ENCODE measurements at places on chromosomes 5 and 9. TPM values are rescaled to one million over a fixed set of nuclear protein-coding genes. Genes with fewer than 3 reads are reported as not detected.
A peak's percentile ranks its signal among the peaks of the same experiment; 100 is the strongest.

GRCh38 chr9:105447814-105448812, at the start of gene FSD1L:
FSD1L (plus strand) TSS chr9:105448034; CDS start chr9:105448221, 187 bp downstream.
- DNase-seq: peak; percentile 97
- H3K36me3 ChIP-seq: no peaks in the 10 kb centered on the region
- H3K27ac ChIP-seq: peak within 1 kb of the TSS; percentile 65
- no peaks in the 10 kb centered on the region for H3K27me3 ChIP-seq
- H3K4me1 ChIP-seq: peaks cover 10% of the 10 kb centered on the region

DNA sequence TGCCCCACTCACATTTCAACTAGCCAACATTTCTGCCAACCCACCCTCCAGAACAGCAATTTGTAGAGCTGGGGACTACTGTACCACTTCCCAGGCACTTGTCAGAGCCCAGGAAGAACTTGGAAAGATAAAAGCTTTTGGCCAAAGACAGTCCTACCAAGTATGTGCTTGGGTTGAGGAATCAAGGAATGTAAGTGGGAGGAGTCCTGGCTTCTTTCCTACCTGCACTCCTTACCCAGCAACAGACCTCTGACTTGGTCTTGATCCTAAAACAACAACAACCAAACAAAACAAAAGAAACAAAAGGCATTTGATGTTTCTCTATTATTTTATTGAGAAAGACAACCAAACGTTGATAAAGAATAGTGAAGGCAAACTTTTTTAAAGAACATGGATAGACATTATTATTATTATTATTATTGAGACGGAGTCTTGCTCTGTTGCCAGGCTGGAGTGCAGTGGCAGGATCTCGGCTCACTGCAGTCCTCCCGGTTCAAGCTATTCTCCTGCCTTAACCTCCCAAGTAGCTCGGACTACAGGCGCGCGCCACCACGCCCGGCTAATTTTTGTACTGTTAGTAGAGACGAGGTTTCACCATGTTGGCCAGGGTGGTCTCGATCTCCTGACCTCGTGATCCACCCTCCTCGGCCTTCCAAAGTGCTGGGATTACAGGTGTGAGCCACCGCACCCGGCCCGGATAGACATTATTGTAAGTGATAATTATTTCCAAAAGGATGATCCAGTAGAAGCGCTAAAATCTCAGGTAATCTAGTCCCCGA, 33.5 kb downstream of the ANXA2R start:
- H3K36me3 ChIP-seq: no peaks in the 10 kb centered on the region
- no peak for DNase-seq
- H3K4me1 ChIP-seq: peaks cover 4% of the 10 kb centered on the region
- peaks cover 46% of the 10 kb centered on the region for H3K27me3 ChIP-seq

GRCh38 chr5:172724242-172725183, 46.5 kb downstream of the DUSP1 start:
- no peak for DNase-seq
- H3K4me3 ChIP-seq: no peak overlapping the region
- H3K4me1 ChIP-seq: peaks cover 32% of the 10 kb centered on the region
- no peak overlapping the region for H3K27ac ChIP-seq
- H3K27me3 ChIP-seq: no peaks in the 10 kb centered on the region
- H3K36me3 ChIP-seq: no peaks in the 10 kb centered on the region

- no peak overlapping the region for H3K4me3 ChIP-seq
- no peaks in the 10 kb centered on the region for H3K4me1 ChIP-seq
- no peak for DNase-seq
- H3K27ac ChIP-seq: no peak overlapping the region
- H3K36me3 ChIP-seq: no peaks in the 10 kb centered on the region
Observed at GRCh38 chr5:9452181-9452580, 93.7 kb downstream of the SEMA5A start.

DNA sequence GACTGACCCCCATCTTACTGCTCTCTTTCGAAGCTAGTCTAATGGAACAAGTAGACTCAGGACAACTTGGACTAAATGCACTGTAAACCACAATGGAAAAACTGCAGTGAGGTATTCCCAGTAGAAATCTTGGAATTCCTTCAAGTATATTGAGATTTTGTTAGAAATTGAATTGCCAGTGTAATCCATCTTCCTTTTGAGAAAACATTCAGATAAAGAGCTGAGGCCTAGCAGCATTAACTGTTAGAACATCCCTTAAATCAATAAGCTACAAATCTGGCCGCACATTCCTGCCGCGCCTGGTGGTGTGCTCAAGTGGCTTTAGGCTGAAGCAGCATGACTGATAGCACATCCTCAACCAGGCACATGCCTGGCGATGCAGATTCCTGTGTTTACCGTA, 29.3 kb downstream of the PPIC start:
- no peak overlapping the region for H3K27ac ChIP-seq
- H3K4me3 ChIP-seq: no peak overlapping the region
- no peaks in the 10 kb centered on the region for H3K27me3 ChIP-seq
- H3K36me3 ChIP-seq: peaks cover 16% of the 10 kb centered on the region
- DNase-seq: no peak

DNA sequence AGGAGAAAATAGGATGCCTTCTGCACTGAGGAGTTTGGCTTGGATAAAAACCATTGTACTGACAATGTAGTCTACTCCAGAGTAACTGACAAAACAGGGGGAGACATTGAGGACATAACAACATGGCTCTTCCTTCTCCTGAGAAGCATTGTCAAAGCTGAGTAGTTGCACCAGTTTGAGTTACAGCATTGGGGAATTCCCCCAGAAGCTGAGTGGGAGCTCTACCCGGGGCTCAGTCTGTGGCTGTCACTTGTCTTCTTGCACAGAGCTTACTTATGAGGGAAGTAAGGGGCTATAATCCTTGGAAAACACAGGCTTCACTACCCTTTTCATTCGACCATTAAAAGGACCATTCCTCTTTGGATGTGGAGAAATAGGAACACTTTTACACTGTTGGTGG, 21.2 kb downstream of the HSPB3 start:
- H3K36me3 ChIP-seq: no peaks in the 10 kb centered on the region
- H3K27me3 ChIP-seq: no peaks in the 10 kb centered on the region
- DNase-seq: no peak
- H3K4me1 ChIP-seq: no peaks in the 10 kb centered on the region

- H3K4me1 ChIP-seq: peaks cover 18% of the 10 kb centered on the region
- H3K27me3 ChIP-seq: no peaks in the 10 kb centered on the region
- no peak for DNase-seq
- H3K27ac ChIP-seq: no peak overlapping the region
- H3K36me3 ChIP-seq: no peaks in the 10 kb centered on the region
Observed at GRCh38 chr5:34505731-34506130, 150.4 kb upstream of the RAI14 start.

GRCh38 chr9:15205632-15206420, 101.2 kb downstream of the TTC39B start:
- no peak for DNase-seq
- peaks cover 10% of the 10 kb centered on the region for H3K36me3 ChIP-seq
- no peaks in the 10 kb centered on the region for H3K27me3 ChIP-seq
- H3K4me1 ChIP-seq: no peaks in the 10 kb centered on the region

SLC6A3 gene
- total RNA-seq: 0.52 TPM

RABL6 gene
- 68.2 TPM for total RNA-seq

SPINK9 gene
- total RNA-seq: not detected

PCDHGA8 gene
- total RNA-seq: 1.2 TPM

Measured in upper lobe of right lung (tissue), 1 donor.